ENCODE measurements at places on chromosomes 7 and 10. TPM values are rescaled to one million over a fixed set of nuclear protein-coding genes. Genes with fewer than 3 reads are reported as not detected.

HELLS gene
- 187 TPM for total RNA-seq

CSGALNACT2 gene
- 14.6 TPM for total RNA-seq

ADGRA1 gene
- 0.41 TPM for total RNA-seq

DNA sequence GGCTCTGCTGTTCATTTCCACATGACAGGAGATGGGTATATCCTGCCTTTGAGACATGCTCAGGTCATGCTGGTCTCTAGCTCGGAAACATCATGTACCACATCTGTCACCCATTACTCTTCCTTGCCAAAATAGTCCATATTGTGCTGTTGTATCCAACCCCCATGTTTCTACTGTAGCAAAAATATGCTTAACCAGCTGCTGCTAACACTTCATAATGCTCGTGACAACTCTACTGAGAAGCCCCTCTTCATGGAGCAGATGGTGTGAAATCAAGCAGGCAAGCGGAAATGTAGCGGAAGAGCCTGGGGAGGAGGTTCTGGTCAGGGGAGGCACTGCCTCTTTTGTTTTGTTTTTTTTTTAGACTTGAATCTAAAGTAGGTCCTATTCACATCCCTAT lies 82.9 kb downstream of the NPY start:
- H3K27me3 ChIP-seq, result no peaks in the 10 kb centered on the region
- DNase-seq, result no peak
- H3K27ac ChIP-seq, result no peak overlapping the region

GRCh38 chr7:85469446-85470010 lies 282.7 kb upstream of the SEMA3D start:
- peaks cover 33% of the 10 kb centered on the region for H3K4me1 ChIP-seq
- no peaks in the 10 kb centered on the region for H3K36me3 ChIP-seq
- DNase-seq, result no peak

GRCh38 chr10:34184939-34185386 lies 630.1 kb downstream of the PARD3 start:
- H3K27ac ChIP-seq, result peak overlapping the region; percentile 63
- no peaks in the 10 kb centered on the region for H3K27me3 ChIP-seq
- H3K4me3 ChIP-seq, result peak overlapping the region; percentile 17

DNA sequence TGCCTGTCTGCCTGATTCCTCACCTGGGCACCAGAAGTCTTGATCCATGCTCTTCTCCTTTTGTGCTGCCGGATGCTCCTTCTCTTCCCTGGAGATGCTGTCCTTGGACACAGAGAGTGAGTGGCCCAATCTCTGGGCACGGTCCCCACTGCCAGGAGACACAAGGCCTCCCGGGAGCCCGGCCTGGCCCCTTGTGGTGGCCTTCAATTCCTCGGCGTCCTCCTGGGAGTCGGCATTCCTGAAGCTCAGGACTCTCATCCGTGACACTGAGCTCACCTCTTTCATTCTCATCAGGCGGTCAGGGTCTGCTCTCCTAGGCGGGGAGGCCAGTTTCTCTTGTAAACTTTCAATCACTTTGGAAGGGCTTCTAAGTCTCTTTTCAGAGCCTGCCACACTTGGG lies 33.3 kb downstream of the JCAD start:
- H3K4me1 ChIP-seq, result no peaks in the 10 kb centered on the region
- H3K27ac ChIP-seq, result no peak overlapping the region
- H3K27me3 ChIP-seq, result no peaks in the 10 kb centered on the region
- no peak for DNase-seq

All from neural crest cell (in vitro differentiated cells).